ENCODE measurements at places on chromosomes 2 and 18. TPM values are rescaled to one million over a fixed set of nuclear protein-coding genes. Genes with fewer than 3 reads are reported as not detected.

DNA sequence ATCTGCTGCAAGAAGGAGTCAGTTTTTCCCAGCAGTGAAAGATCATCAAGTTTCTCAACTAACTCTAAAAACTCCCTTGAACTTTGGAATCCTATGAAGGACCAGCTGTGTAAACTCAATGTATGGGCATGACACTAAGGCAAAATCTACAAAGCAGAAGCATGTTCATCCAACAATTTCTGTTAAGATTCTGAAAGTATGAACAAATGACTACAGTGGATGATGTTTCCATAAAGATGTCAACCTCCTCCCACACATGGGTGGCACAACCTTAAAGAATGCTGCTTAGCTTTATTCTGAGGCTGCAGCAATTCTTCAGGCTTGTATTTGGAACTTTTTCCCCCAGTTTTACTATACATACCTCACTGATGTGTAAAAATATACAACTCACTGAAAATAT lies 47.2 kb downstream of the WDR33 start:
- DNase-seq: peak; percentile 60

DNA sequence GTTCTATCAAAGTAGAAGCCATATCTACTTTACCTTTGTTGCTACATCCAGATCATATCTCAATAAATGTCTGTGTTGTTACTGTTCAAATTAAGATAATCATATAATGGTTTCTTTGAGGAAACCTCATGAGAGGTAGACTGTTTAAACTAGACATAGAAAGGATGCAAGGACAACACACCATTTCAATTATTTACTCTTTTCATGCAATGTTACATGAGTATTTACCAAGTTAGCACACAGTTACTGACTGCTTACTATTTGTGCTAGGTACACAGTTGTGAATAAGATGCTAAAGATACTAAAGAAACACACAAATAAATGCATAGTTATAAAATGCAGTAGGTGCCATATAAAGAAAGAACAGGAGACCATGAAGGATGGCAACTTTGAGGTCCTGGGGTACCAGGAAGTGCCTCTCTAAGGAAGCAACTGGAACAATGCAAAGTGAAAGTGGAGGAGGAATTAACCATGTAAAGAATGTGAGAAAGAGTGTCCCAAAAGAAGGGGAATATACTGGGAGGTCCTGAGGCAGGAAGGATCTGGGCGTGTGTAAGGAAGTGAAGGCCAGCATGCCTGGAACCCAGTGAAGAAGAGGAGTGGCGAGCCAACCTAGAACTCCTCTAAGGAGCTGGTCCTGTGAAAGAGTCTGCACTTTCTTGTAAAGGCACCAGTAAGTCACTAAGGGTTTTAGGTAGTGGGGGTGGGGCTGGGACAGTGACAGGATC lies 39.4 kb downstream of the RBMS1 start:
- DNase-seq: no peak

GRCh38 chr2:73111073-73112025 lies 1.4 kb downstream of the RAB11FIP5 start:
- DNase-seq: peak; percentile 42

DNA sequence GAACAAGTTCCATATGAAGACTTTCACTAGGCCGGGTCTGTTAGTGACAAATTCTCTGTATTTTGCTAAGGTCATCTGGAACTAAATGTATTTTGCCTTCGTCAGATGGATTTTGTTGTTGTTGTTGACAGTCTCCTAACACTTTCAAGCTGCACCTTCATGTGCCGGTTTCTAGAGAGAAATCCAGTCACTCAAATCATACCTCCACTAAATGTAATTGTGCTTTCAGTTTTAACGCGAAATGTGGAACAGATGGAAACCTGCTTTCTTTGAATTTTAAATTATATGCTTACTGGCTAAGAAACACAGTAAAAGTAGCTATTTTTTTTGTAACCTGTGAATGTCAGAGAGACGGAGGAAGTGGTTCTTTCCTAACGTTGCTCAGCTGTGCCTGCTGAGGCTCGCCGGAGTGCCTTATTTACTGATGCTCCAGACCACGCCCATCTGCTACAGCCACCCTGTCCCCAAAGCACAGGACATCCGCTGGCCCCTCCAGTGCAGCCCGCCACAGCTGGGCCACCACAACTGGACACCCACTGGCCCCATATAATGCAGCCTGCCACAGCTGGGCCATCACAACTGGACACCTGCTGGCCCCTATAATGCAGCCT lies 134.7 kb downstream of the PXDN start:
- DNase-seq: no peak

DNA sequence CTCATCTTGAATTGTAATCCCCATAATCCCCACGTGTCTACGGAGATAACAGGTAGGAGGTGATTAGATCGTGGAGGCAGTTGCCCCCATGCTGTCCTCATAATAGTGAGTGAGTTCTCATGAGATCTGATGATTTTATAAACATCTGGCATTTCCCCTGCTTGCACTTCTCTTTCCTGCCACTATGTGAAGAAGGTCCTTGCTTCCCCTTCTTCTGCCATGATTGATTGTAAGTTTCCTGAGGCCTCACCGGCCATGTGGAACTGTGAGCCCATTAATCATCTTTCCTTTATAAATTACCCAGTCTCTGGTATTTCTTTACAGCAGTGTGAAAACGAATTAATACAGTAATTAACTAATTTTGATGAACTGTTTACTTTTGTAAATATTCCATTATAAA lies 582.5 kb downstream of the TSN start:
- DNase-seq: no peak

SMYD1 gene
- total RNA-seq: not detected

GPR45 gene
- not detected for total RNA-seq

Measured in HFFc6 (cell line).